ENCODE measurements at places on chromosomes 5 and 9.
A peak's percentile ranks its signal among the peaks of the same experiment; 100 is the strongest.

- no peak for DNase-seq
These were observed 59.6 kb upstream of the SLC1A1 start for GRCh38 chr9:4430432-4431261.

DNA sequence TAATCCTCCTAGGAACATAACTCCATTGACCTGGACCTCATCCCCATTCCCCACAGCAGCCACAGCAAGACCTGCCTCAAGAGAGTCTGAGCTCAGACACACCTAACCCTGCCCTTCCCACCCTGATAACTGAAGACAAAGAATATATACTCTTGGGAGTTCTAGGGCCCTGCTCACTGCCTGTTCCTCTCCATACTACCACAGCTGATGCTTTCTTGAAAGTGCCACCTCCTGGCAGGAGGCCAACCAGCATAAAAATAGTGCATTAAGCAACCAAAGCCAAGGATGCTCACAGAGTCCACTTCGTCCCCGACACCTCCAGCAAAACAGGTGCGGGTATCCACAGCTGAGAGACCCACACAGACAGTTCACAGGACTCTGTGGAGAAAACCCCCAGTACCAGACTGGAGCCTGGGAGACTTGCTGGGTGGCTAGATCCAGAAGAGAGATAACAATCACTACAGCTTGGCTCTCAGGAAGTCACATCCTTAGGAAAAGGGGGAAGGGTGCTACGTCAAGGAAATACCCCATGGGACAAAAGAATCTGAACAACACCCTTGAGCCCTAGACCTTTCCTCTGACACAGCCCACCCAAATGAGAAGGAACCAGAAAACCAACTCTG, 23.5 kb downstream of the FAM114A2 start:
- DNase-seq: no peak

DNA sequence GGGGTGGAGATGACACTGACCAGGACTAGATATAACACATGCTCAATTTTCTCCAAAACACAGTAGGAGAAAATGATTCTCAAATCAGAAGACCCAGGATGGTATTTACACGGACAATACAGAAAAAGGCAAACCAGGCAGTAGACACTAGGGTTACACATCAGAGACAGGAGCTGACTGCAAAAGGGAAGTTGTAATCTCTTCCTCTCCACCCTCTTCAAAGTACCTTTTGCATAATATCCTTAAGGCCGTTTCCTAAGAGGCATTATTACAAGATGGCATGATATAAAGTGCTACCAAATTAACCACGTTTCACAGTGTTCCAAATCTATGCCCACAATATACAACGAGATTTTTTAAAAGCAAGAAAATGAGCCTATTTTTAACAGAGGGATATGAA, 39.2 kb downstream of the YIPF5 start:
- DNase-seq: no peak

GRCh38 chr5:35876454-35876853, 19.8 kb downstream of the IL7R start:
- DNase-seq: no peak

DNA sequence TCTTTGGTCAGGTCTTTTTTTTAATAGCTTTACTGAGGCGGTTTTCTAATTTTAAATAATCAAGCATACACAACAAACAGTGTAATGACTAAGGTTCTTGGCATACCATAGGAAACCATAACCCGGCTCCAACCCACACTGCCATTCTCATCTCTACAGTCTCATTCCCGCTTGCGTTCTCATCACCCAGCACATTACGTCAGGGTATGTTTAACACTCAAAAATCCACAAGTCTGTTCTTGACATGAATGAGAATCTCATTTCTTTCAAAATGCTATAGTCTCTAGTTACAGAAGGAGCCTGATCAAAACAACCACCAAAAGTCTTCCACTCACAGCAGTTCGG, 505 bp downstream of the C5orf34 start:
- DNase-seq: peak; percentile 3

GRCh38 chr5:141814064-141814964, 63.9 kb downstream of the PCDH1 start:
- peak; percentile 76 for DNase-seq

- no peak for DNase-seq
These were observed 69.6 kb upstream of the PJA2 start for GRCh38 chr5:109479260-109479860.

DNA sequence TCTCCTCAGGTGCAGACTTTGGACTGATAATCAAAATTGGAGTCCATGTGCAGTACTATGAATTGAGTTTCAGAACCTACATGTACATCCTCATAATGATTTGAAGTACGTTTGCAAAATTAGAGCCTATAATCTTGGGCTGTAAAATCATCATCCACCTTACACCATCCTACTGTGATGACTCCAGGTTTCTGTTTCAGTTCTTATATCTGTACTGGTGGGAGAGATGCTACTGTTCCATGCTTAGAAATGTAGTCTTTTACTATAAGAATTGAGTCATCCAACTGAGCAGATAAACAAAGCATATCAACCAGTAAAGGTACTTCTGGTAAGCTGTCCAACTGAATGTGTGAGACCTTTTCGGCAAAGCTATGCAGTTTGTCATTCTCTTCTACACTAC, 586.3 kb upstream of the FAM174A start:
- no peak for DNase-seq

DNA sequence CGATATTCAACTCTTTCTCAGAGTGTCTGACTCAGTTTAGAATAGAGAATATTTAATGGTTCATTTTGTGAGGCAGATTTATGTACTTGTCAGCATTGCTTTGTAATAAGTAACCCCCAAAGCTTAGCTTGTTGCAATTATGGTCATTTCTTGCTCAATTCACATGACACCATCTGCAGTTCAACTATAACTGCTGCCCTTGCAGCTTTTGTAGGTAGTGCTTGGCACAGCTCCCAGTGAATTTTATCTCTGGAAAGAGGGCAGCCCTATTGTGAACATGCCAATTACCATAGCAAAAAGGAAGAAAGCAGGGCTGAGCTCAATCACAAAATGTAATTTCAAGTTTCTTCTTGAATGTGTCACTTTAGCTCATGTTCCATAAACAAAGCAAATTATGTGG, 1587.7 kb upstream of the ACO1 start:
- DNase-seq: no peak

DNA sequence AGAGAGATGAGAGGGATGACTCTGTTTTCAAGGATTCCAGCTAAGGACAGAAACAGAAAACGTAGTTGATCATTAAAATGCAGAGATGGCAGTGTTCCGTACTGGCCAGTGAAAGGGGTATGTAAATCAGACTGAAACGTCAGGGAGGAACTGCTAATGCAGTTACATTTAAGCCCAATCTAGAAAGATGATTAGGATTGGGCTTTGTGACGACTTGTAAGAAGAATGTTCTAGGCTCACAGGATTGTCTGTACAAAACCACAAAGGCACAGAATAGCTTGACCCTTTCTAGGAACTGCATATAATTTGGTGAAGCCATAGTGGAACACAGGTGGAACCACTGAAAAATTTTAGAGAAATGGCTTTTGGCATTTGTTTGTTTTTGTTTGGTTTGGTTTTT, 55.6 kb upstream of the TESK1 start:
- no peak for DNase-seq

- DNase-seq: peak; percentile 37
These were observed 14.0 kb downstream of the GGTA1 start for GRCh38 chr9:121485623-121486022.

DNA sequence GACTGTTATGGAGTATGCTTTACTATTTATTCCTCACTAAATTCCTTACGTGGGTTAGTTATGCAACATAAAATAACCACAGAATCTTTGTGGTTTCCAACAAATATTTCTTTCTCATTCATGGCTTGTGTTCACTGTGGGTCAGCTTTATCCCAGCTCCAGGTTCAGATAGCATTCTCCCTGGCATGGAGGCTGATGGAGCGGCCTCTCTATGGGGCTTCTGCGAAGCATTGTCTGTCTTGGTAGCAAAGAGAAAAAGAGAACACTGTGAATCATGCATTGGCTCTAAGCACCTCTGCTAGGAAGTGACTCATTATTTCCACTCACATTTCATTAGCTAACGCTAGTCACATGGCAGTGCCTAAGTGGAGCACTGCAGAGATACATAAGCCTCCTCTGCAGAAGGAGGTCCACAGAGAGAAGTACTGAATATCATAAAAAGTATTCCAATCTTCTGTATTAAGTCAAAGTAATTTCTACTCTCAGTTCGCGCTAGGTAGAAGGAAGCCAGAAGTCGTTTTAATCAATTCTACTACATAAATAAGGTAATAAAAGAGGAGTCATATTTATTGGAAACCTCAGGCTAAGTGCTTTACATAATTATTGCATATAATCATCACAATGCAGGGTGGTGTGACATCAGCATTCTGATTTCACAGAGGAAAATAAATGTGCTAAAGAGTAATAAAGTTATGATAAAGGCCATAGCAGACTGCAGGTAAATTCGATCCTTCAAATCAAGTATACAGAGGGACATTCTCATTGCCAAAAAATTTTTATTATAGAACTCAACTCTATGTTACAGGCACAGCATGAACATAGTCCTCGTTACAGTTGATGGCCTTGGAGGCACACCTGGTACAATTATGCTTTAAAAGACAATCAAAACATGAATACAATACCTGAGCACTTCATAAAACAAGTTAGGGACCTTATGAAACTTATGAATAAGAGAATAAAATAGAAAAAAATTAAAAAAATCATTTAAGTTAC, 531.1 kb downstream of the CETN3 start:
- no peak for DNase-seq

- DNase-seq: peak; percentile 92
These were observed 19.0 kb downstream of the NEURL1B start for GRCh38 chr5:172659909-172660628.

GRCh38 chr5:134426361-134426760, 14.7 kb upstream of the CDKN2AIPNL start:
- no peak for DNase-seq

GRCh38 chr9:128918921-128919320, 1.9 kb upstream of the PHYHD1 start:
- no peak for DNase-seq
